ENCODE measurements at places on chromosomes 7 and 10. TPM values are rescaled to one million over a fixed set of nuclear protein-coding genes. Genes with fewer than 3 reads are reported as not detected.
A peak's percentile ranks its signal among the peaks of the same experiment; 100 is the strongest.

EN2 gene
- total RNA-seq, result not detected

EIF5AL1 gene
- 0.12 TPM for total RNA-seq

IL2RA gene
- 51.7 TPM for total RNA-seq

EGFR gene
- not detected for total RNA-seq

TPK1 gene
- total RNA-seq, result 20.3 TPM

GRCh38 chr7:156475666-156476065, 164.9 kb upstream of the RNF32 start:
- H3K36me3 ChIP-seq, result no peaks in the 10 kb centered on the region
- peaks cover 46% of the 10 kb centered on the region for H3K27me3 ChIP-seq

KNDC1 gene
- total RNA-seq, result 0.42 TPM

GRCh38 chr7:32958046-32959025, 1.1 kb downstream of the FKBP9 start:
- peaks cover 3% of the 10 kb centered on the region for H3K36me3 ChIP-seq
- peak overlapping the region; percentile 86 for H3K4me3 ChIP-seq
- DNase-seq, result no peak
- H3K27ac ChIP-seq, result no peak overlapping the region

DNA sequence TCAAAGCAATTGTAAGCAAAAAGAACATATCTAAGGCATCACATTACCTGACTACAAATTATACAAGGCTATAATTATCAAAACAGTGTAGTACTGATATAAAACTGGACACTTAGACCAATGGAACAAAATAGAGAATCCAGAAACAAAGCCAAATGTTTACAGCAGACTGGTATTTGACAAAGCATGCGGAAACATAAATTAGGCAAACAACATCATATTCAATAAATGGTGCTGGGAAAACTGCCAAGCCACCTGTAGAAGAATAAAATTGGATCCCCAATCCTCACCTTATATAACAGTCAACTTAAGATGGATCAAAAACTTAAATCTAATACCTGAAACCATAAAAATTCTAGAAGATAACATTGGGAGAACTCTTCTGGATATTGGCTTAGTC, 240.8 kb upstream of the POM121L12 start:
- no peak overlapping the region for H3K27ac ChIP-seq
- H3K36me3 ChIP-seq, result no peaks in the 10 kb centered on the region
- no peak overlapping the region for H3K4me3 ChIP-seq
- DNase-seq, result no peak
- H3K27me3 ChIP-seq, result no peaks in the 10 kb centered on the region

DNA sequence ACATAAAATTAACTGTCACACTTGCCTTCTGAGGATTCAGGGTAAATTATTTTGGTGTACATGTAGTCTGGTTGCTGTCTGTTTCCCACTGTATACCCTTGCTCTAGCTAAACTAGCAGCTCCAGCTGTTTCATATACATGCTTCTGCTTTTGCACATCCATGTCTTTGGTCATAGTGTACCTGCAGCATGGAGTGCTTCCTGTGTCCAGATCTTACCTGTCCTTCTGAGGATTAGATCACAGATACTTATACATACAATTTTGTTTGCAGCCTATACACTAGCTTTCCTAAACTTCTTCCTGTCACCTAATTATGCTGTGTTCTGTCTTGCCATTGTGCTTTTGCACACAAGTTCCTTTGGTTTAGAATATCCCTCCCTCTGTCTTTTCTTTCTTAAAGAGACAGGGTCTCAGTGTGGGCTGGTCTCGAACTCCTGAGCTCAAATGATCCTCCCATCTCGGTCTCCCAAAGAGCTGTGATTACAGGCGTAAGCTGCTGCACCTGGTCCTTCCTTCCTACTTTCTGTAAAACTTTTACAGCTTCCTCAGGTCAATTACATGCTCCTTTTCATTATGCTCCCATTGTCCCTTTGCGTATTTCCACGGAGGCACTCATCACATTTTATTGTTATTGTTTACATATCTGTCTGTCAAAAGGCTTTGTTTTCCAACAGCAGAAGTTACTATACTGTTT, 33.8 kb downstream of the TPST1 start:
- no peak overlapping the region for H3K4me3 ChIP-seq
- H3K27me3 ChIP-seq, result peaks cover 10% of the 10 kb centered on the region

GRCh38 chr7:101435461-101436220, 73.0 kb downstream of the COL26A1 start:
- H3K36me3 ChIP-seq, result peaks cover 3% of the 10 kb centered on the region
- no peak for DNase-seq
- peaks cover 4% of the 10 kb centered on the region for H3K4me1 ChIP-seq
- H3K27ac ChIP-seq, result no peak overlapping the region
- peaks cover 43% of the 10 kb centered on the region for H3K27me3 ChIP-seq
- H3K4me3 ChIP-seq, result no peak overlapping the region

- peak overlapping the region; percentile 91 for H3K4me3 ChIP-seq
- H3K27me3 ChIP-seq, result peaks cover 50% of the 10 kb centered on the region
- peaks cover 13% of the 10 kb centered on the region for H3K4me1 ChIP-seq
- no peak for DNase-seq
These were observed 421 bp upstream of the NODAL start for GRCh38 chr10:70441895-70442309.

DNA sequence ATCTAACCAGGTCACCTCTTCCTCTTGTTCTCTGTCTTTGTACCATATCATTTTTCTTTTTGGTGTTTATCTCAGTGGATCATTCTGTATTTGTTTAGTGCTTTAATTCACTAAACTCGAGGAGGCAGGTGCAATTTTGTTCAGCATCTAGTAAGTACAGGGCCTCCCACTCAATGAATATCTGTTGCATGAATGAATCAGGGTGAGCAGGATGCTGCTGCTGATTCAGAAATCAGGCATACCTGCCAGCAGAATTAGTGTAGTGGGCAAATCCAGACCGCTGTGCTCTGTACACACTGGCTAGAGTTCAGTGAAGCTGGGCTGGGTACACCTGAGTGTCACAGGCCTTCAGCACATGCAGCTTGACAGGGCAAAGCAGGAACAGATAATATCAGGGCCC, 511.9 kb downstream of the SUGCT start:
- H3K27me3 ChIP-seq, result no peaks in the 10 kb centered on the region
- H3K4me1 ChIP-seq, result peaks cover 2% of the 10 kb centered on the region
- DNase-seq, result no peak
- H3K36me3 ChIP-seq, result no peaks in the 10 kb centered on the region
- H3K27ac ChIP-seq, result no peak overlapping the region

CALD1 gene
- 0.62 TPM for total RNA-seq

DNA sequence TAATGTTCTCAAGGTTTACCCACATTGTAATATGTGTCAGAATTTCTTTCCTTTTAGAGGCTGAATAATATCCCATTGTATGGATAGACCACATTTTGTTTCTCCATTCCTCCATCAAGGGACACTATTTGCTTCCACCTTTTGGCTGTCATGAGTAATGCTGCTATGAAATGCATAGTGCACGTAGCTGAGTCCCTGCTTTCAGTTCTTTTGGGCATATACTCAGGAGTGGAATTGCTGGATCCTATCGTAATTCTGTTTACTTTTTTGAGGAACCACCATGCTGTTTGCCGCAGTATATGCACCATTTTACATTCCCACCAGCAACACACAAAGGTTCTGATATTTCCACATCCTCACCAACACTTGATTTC, 60.0 kb downstream of the PRF1 start:
- no peak for DNase-seq
- peaks cover 5% of the 10 kb centered on the region for H3K4me1 ChIP-seq
- no peak overlapping the region for H3K4me3 ChIP-seq
- H3K27me3 ChIP-seq, result peaks cover 8% of the 10 kb centered on the region
- H3K27ac ChIP-seq, result no peak overlapping the region
- peaks cover 5% of the 10 kb centered on the region for H3K36me3 ChIP-seq

DNA sequence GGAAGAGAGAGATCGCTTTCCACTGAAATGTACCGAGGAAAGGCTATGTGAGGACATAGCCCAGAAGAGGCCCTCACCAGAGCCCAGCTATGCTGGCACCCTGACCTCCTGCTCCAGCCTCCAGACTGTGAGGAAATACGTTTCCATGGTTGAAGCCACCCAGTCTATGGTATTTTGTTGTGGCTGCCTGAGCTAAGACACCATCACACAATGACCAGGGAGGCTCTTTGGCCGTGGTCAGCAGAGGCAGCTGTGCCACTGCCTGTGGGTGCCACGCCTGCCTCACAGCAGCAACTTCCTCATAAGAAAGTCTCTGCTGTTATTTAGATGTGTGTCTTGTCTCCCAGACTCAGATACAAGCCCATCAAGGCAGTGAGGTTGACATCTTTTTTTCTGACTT, 182.7 kb upstream of the PLXNA4 start:
- H3K4me1 ChIP-seq, result peaks cover 4% of the 10 kb centered on the region
- no peaks in the 10 kb centered on the region for H3K36me3 ChIP-seq
- no peak overlapping the region for H3K4me3 ChIP-seq
- H3K27ac ChIP-seq, result no peak overlapping the region

GRCh38 chr10:129353101-129353500, 113.9 kb upstream of the MGMT start:
- H3K4me1 ChIP-seq, result no peaks in the 10 kb centered on the region
- no peak overlapping the region for H3K4me3 ChIP-seq
- H3K27me3 ChIP-seq, result peaks cover 21% of the 10 kb centered on the region
- no peak overlapping the region for H3K27ac ChIP-seq

TMEM225B gene
- 1.4 TPM for total RNA-seq

ELOVL3 gene
- total RNA-seq, result not detected

DNA sequence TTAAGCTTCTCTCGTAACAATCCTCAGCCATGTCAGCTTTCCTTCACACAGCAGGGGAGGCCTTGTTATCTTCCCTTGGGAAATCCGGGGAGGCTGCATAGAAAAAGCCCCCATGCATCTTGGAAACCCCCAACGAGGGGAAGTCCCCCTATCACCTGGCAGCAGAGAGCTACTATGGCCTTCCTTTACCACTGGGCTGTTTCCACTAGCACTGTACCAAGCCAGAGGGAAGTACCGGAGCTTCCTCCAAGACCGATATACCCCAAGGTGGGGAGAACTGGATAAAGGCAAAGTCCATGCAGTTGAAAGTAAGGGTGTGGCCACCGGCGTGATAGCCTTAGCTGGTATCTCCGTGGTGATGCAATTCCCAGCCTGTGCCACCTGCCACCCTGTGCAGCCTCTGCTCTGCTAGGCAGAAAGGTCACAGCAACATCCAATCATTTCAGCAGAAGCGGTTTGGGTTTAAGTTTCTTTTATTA, 4.4 kb upstream of the CLIP2 start:
- peaks cover 20% of the 10 kb centered on the region for H3K27me3 ChIP-seq
- H3K27ac ChIP-seq, result no peak overlapping the region
- no peaks in the 10 kb centered on the region for H3K36me3 ChIP-seq
- H3K4me1 ChIP-seq, result peaks cover 8% of the 10 kb centered on the region
- DNase-seq, result no peak

DNA sequence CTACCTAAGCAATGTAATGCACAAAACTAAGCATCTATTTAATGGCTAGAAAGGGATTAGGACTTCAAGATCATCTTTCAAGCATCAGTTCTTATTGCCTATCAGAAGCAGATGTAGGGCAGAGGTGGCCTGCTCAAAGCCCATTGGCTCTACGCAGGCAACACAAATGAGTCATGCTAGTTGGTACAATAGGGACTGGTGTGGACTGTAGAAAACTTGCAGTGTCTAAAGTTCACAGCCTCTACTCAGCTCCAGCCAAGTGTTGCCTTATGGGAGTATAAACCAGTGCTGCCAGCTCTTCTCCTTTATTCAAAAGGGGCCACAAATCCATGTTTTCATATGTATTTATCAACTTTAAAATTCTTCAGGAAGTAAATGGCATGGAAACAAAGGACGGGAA, 31.7 kb downstream of the ASAH2 start:
- no peak overlapping the region for H3K27ac ChIP-seq
- H3K36me3 ChIP-seq, result no peaks in the 10 kb centered on the region
- peaks cover 25% of the 10 kb centered on the region for H3K27me3 ChIP-seq
- DNase-seq, result no peak
- H3K4me1 ChIP-seq, result no peaks in the 10 kb centered on the region

DNA sequence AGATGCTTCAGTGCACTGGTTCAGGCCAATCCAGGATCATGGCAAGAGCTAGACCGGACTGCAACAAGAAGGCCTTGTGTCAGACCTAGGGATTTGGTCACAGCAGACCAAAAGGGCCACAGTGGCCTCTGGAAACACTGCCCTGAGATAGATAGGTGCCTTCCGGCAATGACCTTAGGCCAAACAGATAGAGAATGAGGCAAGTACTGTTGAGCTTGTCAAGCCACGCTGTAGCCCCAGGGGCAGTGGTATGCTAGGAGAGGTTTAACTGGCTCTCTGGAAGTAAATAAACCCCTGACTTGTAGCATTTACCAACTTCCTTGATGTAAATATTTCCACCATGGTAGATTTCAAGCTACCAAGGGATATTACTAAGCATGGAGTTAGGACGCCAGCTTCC, 197.5 kb downstream of the GRID1 start:
- H3K4me1 ChIP-seq, result peaks cover 2% of the 10 kb centered on the region
- peaks cover 19% of the 10 kb centered on the region for H3K27me3 ChIP-seq
- no peak for DNase-seq
- H3K27ac ChIP-seq, result no peak overlapping the region

- H3K4me1 ChIP-seq, result peaks cover 14% of the 10 kb centered on the region
- peaks cover 5% of the 10 kb centered on the region for H3K27me3 ChIP-seq
These were observed 48.4 kb downstream of the ZCCHC24 start for GRCh38 chr10:79397051-79397450.

FAM131B gene
- 0.23 TPM for total RNA-seq

DNA sequence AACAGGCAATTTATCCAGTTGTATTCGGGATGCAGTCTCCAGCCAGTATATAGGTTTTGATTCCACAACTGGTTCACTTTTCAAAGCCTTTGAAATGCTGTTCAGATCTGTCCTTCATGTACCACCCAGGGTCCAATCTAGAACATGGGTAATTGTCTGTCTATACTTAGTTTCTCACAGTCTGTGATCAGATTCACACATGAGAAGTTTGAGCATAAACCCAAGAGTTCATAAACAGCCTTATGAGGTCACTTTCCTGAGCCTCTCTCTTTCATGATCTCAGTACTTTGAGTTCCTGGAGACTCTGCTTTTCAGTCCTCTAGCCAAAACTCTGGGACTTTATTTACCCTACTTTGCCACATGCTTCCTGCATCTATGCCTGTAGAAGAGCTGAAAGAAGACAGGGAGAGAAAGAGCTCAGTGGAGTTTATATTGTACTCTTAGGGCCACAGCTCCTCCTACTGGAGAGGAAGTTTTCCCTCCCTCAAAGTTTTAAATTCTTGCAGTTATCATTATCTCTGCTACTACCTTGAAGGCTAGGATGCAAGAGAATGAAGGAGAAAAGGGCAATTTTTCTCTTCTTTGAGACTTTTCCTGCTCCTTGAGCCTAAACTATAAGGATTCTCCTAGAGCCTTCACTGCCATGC, 172.0 kb downstream of the ZEB1 start:
- H3K4me1 ChIP-seq, result no peaks in the 10 kb centered on the region
- no peaks in the 10 kb centered on the region for H3K27me3 ChIP-seq
- H3K4me3 ChIP-seq, result no peak overlapping the region
- H3K36me3 ChIP-seq, result no peaks in the 10 kb centered on the region

TMED4 gene
- 112 TPM for total RNA-seq

CHRM2 gene
- not detected for total RNA-seq

DNA sequence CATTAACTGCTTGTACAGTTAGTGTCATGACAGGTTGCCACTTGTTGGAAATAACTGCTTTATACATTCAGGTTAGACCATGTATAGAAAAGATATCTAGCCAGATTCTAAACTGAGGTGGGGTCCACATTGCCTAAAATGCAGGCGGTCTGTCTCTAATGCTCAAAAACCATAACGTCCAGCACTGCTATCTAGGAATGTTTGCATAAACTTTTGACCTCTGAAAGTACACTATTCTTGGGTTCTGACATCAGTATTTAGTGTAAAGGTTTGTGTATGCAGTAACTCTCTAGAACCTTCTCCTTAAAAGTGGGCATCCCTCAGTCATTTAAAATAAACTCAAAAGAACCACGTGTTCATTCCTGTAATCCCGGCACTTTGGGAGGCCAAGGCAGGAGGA, 10.3 kb upstream of the FAM171A1 start:
- peaks cover 60% of the 10 kb centered on the region for H3K27me3 ChIP-seq
- peaks cover 5% of the 10 kb centered on the region for H3K36me3 ChIP-seq
- no peak overlapping the region for H3K27ac ChIP-seq
